Dermis blood vessel endothelial cell (primary cell): ENCODE measurements at places on chromosomes 6 and 20.

GRCh38 chr20:35515949-35516645 lies 13.4 kb downstream of the C20orf173 start:
- DNase-seq = no peak

- no peak for DNase-seq
These were observed 194.2 kb upstream of the CNR1 start for GRCh38 chr6:88360203-88360797.

DNA sequence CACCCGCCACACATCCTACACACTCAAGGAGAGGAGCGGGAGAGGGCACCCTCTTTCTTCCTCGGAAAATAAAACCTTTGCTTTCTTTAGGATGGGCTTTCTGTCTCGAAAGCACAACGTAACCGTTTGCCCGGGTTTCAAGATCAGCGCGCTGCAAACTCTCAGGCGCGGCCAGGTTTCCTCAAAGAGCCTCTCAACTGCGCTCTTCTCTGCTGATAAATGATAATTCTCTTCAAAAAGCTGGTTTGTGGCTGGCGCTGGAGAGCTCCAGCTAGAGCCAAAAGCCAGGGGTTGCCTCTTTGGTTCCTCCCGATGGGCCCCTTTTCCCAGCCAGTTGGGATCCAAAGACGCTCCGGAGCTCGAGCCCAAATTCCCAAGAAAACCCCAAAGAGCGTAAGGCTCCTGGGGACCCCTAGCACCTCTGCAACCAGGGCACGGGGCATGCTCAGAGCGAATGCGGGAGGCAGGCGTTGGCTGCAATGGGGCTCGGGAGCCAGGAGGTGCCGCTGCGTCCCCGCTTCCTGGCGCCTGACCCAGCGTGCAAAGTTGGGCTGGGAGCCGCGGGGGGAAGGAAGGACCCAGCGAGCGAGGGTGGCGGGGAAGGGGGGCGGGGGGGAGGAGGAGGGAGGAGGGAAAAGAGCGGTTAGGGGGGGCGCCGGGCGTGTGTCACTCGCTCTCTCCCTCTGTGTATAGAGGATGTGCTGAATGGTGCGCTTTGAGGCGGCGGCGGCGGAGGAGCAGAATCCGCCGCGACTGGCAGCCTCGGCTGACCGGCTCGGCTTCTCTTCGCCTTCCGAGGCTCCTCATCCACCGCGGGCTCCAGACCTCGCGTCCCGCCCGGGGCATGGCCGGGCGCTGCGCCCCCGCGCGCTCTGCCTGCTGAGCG lies at the start of gene PLCB1:
TSS of gene PLCB1 (plus strand) at position 669 of the 886 bp plus-strand sequence. CDS start 386 bp downstream, outside the sequence.
- peak; percentile 92 for DNase-seq

GRCh38 chr6:137589067-137589848 lies 95.1 kb upstream of the OLIG3 start:
- DNase-seq = peak; percentile 34

DNA sequence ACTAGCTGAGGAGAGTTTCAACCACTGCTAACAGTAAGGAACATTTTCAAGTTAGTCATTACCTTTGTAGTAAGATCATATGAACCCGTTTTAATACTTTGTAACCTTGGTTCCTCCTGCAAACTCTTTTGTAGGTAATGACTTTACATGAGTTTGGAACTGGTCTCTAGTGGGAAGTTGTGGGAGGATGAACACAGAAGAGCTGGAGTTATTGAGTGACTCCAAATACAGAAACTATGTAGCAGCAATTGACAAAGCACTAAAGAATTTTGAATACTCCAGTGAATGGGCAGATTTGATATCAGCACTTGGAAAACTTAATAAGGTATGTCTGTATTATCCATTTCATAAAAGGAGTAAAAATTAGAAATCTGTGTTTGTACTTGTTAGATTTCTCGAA lies 29.3 kb downstream of the DOP1A start:
- DNase-seq = no peak

DNA sequence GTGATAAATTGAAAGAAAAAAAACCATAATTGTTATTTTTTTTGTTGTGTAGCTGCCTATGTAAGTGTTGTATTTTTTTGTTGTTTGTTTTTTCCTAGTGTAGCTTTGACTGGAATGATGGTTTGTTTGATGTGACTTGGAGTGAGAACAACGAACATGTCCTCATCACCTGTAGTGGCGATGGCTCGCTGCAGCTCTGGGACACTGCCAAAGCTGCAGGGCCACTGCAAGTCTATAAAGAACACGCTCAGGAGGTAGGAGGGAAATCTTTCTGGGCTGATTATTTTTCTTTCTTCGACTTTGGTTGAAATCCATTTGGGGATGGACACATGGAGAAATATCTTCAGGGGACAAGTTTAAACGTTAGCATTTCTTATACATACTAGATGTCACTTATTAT lies 3.8 kb downstream of the PEX7 start:
- no peak for DNase-seq

GRCh38 chr6:5670811-5671561 lies 335.7 kb downstream of the NRN1 start:
- DNase-seq = peak; percentile 18

- no peak for DNase-seq
These were observed 395.3 kb downstream of the TBC1D32 start for GRCh38 chr6:120938876-120939472.

DNA sequence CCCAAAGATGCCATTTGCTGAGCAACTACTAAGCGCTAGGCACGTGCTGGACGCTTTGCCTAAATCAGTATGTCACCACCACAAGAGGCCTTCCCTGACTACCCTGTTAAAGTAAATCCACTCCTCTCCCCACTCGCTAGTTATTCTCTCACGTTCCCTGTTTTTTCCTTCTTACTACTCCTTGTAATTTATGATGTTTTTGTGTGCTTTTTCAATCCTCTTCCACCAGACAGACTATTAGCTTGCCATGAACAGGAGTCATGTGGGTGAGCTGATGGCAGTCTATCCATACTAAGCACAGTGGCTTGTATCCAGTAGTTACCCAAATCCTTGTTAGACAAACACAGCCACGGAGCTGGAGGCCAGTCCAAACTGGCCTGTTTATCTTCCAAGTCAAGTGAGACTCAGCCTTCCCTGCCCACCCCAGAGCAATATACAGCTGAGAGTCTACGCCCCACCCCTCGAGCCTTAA lies 41.2 kb downstream of the C6orf132 start:
- no peak for DNase-seq

DNA sequence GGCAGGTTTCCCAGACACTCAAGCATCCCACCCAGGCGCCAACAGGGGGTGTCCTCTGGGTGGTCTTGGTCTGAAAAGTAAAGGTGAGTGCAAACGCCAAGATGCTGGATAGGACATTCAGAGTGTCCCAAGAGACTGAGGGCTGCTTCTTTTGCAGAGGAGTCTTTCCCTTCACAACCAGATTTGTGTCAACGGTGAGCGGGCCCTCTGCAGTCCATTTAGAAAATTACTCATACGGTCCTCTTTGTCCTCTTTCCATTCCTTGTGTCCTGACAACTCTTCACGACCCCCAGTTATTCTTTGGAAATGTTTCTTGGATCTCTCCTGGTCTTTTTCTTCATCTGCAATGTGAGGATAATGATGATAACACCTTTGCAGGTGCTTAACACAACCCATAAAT lies 257.8 kb downstream of the CDC5L start:
- DNase-seq = peak; percentile 14

DNA sequence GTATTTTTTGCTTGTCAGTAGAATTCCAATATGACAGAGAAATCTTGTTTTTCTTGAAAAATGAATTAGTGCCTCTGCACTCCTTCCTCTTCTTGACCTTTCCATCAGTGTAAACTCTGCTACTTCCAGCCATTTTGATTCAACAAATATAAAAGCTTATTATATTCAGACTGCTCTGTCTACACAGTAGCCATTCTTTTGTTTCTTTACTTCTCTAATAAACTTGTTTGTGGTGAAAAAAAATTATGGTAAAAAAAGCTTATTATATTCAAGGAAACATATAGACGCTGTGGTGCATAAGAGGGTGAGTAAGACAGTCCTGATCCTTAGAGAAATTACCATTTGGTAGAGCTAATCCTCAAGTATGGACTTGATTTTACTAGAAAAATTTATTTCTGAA lies 11.6 kb downstream of the CAGE1 start:
- no peak for DNase-seq

GRCh38 chr6:107866606-107867301 lies 42.6 kb upstream of the SCML4 start:
- DNase-seq = peak; percentile 59

GRCh38 chr6:163711615-163712565 lies 297.4 kb downstream of the QKI start:
- DNase-seq = no peak

DNA sequence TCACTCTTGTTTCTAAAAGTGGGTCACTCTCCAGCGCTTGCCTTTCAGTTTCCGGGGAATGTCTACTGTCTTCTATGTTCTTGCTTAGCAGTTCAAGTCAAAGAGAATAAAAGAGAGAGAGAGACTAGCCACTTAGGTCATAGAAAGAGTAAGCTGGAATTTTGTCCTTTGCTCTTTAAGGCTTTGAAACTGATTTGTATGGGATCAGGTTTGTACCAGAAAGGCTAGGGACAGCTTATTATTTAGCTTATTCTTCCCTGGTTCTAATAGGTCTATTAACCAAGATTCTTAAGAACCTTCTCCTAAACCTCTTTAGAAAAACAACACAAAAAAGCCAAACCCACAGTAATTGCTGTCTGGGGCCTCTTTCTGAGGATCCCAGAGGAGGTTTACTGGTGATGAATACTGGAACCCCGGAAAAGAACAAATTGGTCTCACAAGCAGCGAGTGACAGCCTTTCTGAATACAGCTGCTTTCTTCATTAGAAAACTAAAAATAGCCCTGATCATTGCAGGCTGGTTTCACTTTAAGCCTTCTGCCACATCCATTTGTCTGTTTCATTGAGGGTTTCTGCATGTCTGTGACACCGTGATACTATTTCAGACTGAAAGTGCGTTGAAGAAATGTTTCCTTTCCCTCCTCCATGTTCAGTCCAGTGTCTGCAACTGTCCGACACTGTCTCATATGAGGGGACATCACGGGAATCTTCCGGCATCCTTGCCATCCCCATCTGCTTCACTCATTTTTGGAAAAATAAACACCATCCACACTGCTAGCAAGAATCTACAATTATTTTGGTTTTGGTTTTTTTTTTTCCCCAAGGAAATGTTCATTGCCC lies 75.1 kb upstream of the ATXN1 start:
- no peak for DNase-seq

DNA sequence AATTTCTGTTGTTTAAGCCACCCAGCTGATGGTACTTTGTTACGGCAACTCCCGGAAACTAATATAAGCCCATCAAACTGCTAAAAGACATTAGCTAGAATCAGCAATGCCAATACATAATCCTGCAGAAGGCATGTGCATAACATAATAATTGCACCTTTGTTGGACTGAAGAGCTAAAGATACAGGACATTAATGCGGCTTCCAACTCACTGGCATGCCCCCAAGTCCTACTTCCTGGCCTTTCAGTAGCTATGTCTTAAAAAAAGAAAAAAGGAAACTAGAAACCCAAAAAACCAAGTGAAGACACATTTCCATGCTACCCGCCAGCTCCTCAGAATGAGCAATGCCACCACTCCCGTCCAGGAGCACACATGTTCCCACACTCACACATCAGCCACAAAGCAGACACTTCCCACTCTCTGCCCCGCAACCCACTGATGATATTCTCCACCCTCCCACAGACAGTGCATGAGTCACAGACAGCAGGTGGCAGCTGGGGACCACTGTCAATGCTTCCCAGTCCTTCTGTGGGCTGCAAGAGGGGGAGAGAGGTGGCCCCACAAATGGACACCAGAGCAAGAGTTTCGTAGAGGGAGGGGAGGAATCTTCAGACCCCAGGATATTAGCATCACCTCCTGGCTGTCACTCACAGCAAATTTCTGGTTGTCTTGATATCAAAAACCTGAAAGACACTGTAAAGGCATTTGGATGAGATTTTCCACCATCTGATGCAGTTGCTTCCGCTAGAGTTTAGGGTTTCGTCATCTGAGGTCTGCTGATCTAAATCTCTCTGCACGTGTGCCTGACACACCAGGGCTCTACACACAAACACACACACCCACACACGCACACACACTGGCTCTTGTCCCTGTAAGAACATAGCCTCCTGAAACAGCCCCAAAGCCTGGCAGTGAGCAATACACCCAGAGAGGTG lies 32.8 kb downstream of the GFOD1 start:
- DNase-seq = peak; percentile 82

DNA sequence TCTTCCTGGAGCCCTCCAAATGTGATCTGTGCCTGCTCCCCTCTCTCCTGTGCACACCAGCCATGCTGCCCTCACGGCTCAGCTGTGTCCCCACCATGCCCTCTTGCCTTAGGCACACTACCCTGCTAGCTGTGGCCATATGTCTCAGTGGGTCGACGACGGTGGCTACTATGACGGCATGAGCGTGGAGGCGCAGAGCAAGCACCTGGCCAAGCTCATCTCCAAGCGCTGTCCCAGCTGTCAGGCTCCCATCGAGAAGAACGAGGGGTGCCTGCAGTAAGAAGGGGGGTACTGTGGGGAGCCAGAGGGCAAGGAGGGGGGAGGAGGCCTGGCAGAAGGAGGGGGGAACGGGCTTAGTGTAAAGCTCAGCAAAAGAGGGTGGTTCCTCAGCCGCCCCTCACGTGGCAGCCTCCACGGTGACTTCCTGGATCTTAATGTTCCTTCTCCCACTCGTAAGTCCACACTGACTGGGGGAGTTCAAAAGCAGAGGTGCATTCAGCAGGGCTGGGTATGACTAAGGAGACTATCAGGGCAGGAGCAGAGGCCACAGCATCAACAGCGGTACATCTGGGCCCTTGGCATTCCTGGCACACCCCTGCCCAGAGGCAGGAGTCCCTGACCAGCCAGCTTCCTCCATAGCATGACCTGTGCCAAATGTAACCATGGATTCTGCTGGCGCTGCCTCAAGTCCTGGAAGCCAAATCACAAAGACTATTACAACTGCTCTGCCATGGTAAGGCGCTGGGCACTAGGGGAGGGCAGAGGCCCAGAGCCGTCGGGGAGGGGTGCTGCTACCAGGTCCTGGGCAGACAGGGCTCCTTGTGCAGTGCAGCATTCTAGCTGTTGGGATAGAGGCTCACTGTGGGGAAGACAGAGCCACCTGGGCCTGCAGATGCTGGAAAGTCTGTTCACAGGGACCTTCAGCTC lies 8.0 kb downstream of the DNPH1 start:
- DNase-seq = no peak

DNA sequence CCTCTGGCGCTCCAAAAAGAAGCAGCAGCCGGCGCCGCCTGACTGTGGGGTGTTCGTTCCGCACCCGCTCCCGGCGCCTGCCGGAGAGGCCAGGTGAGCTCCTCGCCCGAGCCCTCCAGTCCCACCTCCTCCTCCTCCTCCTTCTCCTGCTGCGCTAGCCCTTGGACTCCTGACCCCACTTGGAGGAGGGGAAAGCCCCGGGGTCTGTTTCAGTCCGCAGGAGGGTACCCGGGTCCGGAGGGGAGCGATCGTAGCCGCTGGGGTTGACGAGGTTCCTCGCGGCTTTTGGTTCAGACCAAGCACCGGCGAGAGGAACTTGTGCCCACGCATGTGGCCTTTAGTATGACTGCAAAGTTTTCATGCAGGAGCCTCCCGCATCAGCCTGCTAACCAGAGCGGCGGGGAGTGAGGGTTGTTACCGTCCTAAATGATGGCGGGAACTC lies 493 bp downstream of the CRYBG1 start:
- DNase-seq = no peak

DNA sequence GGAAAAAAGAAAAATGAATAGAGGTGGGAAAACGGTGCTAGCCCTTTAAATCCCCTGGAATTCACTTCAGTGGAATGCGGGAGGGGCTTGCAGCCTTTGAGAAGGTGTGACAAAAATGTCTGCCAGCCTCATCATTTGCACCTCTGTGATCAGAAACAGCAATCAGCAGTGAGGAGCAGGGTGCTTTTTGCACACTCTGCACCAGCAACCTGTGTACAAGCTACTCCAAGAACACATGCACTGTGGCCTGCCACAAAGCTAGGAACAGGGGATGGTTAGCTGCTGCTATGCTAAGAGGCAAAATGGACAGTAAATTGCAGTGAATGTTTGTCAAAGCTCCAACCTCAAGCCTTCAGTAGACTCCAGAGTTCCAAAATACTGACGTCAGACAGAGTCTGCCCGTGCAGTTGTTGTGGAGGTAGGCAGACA lies 29.7 kb downstream of the GINS1 start:
- DNase-seq = no peak
